ENCODE measurements at places on chromosomes 1 and 21. TPM values are rescaled to one million over a fixed set of nuclear protein-coding genes. Genes with fewer than 3 reads are reported as not detected.

- no peak for DNase-seq
These were observed 421.9 kb upstream of the ADAMTS5 start for GRCh38 chr21:27388825-27389224.

DNA sequence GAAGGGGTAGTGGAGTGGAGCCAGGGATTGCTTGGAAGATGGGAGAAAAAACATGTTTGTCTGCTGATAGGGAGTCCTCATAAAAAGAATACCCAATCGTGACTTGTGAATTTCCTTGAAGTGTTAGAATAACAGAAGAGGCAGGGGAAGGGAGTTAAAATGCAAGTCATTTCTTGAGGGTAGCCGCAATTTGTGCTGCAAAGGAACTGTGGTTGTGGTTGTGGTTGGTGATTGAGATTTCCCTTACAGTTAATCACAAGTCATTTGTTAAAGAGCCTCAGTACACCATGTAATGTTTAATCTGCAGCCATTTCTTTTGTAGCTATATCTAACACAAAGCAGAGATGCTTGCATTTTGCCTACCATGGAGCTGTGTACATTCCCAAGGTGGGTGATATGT, 38.5 kb upstream of the EGLN1 start:
- DNase-seq = no peak

CHIT1 gene
- total RNA-seq = 0.77 TPM

IL6R gene
- 28.2 TPM for total RNA-seq

GRCh38 chr1:37570528-37571334, 14.0 kb downstream of the DNALI1 start:
- DNase-seq = no peak

ADGRL2 gene
- total RNA-seq = 200 TPM

- no peak for DNase-seq
These were observed 335.7 kb upstream of the NCAM2 start for GRCh38 chr21:20662514-20662913.
